ENCODE measurements at places on chromosomes 13 and 19. TPM values are rescaled to one million over a fixed set of nuclear protein-coding genes. Genes with fewer than 3 reads are reported as not detected.

Gene ZSCAN1
- total RNA-seq: not detected

Gene KLF1
- total RNA-seq: not detected

Gene CCDC70
- not detected for total RNA-seq

Gene SIGLEC10
- total RNA-seq: not detected

Gene CGB2
- total RNA-seq: not detected

Gene UHRF1
- total RNA-seq: 19.3 TPM

Gene APLP1
- total RNA-seq: 4.2 TPM

Gene KIR3DL2
- not detected for total RNA-seq

Gene HCN2
- 1.6 TPM for total RNA-seq

Gene ZNF667
- total RNA-seq: 3.6 TPM

All from vein endothelial cell (primary cell).